ENCODE measurements at places on chromosomes 3 and 15. TPM values are rescaled to one million over a fixed set of nuclear protein-coding genes. Genes with fewer than 3 reads are reported as not detected.

GRCh38 chr3:129605922-129606635 is 397 bp downstream of the PLXND1 start:
- H3K27me3 ChIP-seq: no peaks in the 10 kb centered on the region
- no peak for DNase-seq
- peak overlapping the region; percentile 61 for H3K4me3 ChIP-seq
- no peaks in the 10 kb centered on the region for H3K36me3 ChIP-seq

DNA sequence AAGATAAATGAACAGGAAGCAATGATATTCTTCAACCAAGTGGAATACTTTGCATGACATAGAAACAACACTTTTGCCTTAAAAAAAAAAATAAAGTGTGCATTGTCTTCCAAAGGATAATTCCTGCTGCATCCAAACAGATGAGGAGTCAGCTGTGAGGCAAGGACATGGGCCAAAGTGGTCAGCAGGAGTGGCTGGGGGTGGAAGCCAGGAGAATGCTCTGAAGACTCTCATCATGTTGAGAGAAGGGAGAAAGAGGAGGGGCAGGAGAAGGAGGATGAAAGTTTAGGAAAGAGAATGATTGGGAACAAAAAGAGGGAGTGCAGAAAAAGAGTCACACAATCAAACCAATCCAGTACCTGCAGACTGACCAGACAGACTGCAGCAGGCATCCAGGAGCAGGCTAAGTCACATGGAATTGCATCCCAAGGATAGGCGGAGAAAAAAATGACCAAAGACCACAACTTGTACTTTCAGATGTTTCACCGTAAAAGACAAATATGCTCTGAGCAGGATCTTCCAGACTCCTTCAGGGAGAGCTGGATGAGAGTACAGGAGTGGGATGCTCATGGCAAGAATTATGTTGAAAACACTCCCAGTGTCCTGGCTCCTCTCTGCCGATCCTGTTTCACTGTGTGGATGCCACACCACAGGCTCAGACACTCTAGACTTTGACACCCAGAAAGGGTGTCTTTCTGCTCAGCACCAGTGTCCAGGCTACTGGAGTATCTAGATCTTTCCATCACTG is 11.9 kb downstream of the ABI3BP start:
- no peaks in the 10 kb centered on the region for H3K4me1 ChIP-seq
- no peak overlapping the region for H3K4me3 ChIP-seq
- H3K36me3 ChIP-seq: no peaks in the 10 kb centered on the region

- no peak for DNase-seq
- no peaks in the 10 kb centered on the region for H3K4me1 ChIP-seq
- no peak within 1 kb of the TSS for H3K4me3 ChIP-seq
- H3K27ac ChIP-seq: no peak within 1 kb of the TSS
Measured at GRCh38 chr3:133038089-133038730, at the start of gene TMEM108. TMEM108 (plus strand) TSS chr3:133038391.

DNA sequence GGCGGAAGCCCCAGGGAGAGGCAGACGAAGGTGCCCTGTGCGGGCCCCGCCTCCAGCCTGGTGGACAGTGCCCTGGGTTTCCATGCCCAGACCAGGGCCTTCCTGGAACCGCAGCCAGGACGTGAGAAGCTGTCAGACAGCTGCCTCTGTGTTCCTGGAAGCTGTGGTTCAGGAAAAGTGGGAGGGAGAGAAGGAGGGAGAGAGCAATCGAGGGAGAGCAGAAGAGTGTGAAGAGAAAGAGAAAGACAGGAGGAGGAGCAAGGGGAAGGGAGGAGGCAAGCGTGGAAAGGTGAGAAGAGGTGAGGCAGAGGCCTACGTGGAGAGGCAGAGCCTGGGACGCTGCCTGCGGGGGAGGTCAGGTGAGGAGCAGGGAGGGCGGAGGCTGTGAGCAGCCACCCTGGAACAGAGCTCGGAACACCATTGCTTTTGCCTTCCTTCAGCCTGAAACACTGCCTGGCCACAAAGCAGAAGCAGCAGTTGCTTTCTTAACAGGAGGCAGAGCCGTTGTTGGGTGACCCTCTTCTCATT is 18.6 kb downstream of the ZDHHC19 start:
- H3K4me3 ChIP-seq: no peak overlapping the region
- H3K4me1 ChIP-seq: peaks cover 58% of the 10 kb centered on the region
- H3K27ac ChIP-seq: no peak overlapping the region
- H3K27me3 ChIP-seq: peaks cover 52% of the 10 kb centered on the region

The CLDN11 gene
- total RNA-seq: 4.9 TPM

All from HepG2 (cell line).